ENCODE measurements at places on chromosomes 12 and 14. TPM values are rescaled to one million over a fixed set of nuclear protein-coding genes. Genes with fewer than 3 reads are reported as not detected.

Gene KRT81
- not detected for total RNA-seq

Gene GLRX5
- total RNA-seq = 27.8 TPM

Gene HHIPL1
- 0.28 TPM for total RNA-seq

Gene MIP
- not detected for total RNA-seq

Gene RNASE3
- total RNA-seq = not detected

Gene TSPAN8
- total RNA-seq = 0.60 TPM

Gene LRCOL1
- total RNA-seq = 0.32 TPM

Gene IQSEC3
- total RNA-seq = 0.28 TPM

Gene SERPINA5
- 0.28 TPM for total RNA-seq

Gene PTPRB
- 5.1 TPM for total RNA-seq

Gene FOXJ2
- total RNA-seq = 7.6 TPM

Gene NOVA1
- 0.72 TPM for total RNA-seq

Data from esophagus mucosa (tissue), 1 donor.